ENCODE measurements at places on chromosomes 4 and X.

GRCh38 chrX:119983494-119983893, 39.9 kb upstream of the NKAP start:
- DNase-seq: no peak

DNA sequence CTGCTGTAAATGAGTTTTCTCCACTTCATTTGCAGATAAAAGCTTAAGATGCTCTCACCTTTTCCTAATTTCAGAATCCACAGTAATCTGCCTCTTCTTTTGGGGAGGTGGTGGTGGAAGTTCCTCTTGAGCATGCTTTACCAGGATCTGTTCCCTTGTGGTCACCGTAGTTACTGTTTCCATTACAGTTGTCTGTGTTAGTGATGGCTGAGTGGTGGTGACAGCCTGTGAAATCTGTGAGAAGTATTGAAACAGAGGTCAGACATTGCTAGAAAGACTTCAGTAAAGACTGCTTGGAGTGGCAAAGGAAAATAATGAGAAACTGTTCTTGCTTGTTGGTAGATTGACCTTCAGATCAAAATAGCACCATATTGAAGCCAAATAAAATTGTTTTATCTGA, 666.2 kb downstream of the DMD start:
- DNase-seq: no peak

DNA sequence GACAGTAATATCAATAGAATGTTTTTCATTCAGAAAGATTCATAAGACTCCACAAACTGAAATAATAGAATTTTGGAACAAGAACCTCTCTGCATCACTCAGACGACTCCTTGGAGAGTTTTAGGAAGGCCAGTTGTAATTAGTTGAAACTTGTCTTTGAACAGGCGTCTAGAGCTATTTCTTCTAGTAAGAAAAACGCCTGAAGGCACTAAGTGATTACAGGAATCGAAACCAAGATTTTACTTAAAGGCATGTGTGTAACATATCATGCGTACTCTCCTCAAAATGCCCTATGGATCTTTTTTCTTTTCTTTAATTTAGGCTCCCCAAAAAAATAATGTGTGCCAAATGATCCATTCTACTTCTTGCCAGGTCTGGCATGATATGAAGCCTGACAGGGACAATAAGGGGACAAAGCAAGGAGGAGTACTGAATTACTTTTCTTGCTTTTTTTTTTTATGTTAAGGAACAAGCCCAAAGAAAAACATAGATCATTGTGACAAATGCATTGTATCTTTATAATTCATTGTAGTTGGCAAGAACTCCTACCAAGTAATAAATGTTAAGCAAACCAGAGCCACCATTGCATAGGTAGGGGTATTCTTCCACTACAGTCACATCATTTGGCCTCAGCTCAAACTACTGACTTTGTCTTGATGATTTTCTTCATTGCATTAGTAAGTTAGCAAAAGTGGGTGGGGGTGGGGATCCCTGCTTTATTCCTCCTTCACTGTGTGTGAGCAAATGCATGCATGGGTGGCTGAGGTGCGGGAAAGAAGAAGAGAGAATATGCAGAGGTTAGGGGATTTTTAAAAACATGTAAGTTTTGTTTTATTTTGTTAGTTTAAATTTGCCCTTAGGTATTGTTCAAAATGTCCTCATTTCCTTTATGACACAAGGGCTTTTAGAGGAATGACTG, 79.9 kb upstream of the ATOH1 start:
- no peak for DNase-seq

- DNase-seq: no peak
Measured at GRCh38 chrX:154718616-154719015, 32.3 kb downstream of the GAB3 start.

DNA sequence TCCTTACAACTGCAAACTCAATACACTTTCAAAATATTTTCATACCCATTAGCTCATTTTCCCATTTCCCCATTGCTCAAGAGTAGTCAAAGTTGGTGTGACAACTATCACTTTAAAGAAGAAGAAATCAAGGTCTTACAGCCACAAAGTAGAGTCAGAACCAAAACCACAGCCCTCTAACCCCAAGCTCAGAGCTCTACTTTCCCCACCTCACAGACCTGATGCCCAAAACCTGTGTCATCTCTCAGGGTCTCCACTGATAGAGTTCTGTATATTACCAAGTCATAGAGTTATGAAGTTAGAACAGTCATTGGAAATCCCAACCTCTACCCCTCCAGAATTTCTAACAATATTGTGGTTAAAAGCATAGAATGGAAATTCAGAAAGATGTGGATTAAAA, 505.8 kb downstream of the RAB28 start:
- no peak for DNase-seq

DNA sequence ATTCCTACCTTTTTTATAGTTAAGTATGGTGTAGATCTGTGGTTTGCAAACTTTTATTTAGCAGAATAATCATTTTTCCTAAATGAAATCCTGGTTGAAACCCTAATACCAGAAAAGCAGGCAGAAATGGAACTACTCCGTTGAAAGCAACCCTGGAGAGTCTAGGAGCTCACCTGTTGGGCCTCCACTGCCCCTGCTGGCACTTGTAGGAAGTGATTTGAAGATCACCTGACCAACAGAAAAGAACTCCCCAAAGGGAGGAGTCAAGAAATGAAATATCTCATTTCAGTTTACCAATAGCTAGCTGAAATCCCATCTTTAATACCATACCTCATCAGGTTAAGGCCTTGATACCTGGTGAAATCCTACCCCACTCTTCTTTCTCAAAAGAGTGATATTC, 277.1 kb downstream of the KLHL13 start:
- no peak for DNase-seq

GRCh38 chr4:143531788-143532491, 18.4 kb downstream of the SMARCA5 start:
- no peak for DNase-seq

GRCh38 chr4:66606908-66607307, 936.6 kb upstream of the EPHA5 start:
- no peak for DNase-seq

GRCh38 chr4:1661695-1662094, 22.4 kb downstream of the FAM53A start:
- no peak for DNase-seq

DNA sequence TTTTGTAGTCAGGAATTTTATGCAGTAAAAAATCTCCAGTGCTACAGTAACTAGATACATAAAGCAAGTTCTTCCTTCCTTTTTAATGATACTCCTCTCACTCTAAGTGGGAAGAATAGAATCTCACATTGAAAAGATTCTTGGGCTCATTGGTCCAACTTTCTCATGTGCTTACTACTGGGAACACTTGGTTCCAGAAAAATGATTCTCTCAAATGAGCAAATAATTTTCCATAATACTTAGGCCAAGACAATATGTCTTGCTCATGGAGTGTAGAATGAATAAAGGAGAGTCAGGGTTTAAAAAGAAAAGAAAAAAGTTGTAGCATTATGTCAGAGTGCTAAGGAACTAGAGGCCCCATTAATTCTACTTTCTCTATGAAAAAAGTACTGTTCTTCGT, 197.8 kb downstream of the RASL11B start:
- DNase-seq: no peak

DNA sequence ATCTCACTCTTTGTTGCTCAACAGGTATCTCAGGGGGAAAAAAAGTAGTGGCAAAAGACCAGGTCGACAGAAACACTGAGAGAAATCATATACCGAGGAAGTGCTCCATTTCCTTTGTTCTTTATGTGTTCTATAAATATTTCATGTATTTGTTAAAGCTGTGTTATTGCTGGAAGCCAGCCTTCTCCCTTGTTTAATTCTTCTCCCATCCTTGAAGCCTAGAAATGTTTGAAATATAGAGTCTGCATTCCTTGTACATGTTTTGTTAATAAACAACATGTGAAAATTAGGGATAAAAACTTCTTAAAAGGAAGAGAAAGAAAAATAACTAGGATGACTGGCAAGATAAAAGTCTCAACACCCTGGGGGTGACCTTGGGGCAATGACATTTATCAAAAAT, 186.2 kb downstream of the ANKRD50 start:
- DNase-seq: no peak

- peak; percentile 49 for DNase-seq
Measured at GRCh38 chrX:13658602-13659001, 5.7 kb downstream of the TCEANC start.

- DNase-seq: no peak
Measured at GRCh38 chr4:132564920-132565319, 584.2 kb upstream of the PCDH10 start.

DNA sequence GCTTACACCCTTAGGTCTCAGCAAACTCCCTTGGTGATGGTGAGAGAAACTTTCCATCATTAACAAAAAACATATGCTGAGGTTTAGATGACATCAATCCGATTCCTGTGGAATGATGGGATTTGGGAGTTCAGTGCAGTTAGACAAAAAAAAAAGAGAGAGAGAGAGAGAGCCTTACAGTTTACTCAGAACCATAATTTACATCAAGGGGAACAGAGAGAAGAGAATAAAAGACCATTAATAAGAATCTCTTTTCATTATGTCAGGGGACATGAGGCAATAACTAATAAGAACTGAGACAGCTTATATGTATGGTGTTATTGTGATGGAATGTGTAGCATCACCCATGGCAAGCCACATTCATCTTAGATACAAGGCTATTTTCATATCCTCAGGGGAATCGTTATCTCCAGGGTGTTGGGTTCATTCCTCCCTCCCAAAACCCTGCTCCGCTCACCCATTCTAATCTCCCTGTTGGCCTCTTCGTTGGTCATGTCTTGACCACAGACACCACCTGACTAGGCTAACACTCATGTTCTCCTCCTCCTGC, 175.7 kb upstream of the MXRA5 start:
- DNase-seq: peak; percentile 94

GRCh38 chr4:15756361-15756861, 21.7 kb upstream of the CD38 start:
- no peak for DNase-seq

GRCh38 chr4:77026322-77026704, 49.5 kb downstream of the CCNI start:
- no peak for DNase-seq

GRCh38 chrX:103398421-103398864, 22.1 kb downstream of the BEX3 start:
- DNase-seq: peak; percentile 79
